NCI-H460 (cell line): ENCODE measurements at places on chromosomes 1 and 21.
A peak's percentile ranks its signal among the peaks of the same experiment; 100 is the strongest.

GRCh38 chr1:34270181-34270580 is 93.5 kb downstream of the C1orf94 start:
- DNase-seq = no peak

DNA sequence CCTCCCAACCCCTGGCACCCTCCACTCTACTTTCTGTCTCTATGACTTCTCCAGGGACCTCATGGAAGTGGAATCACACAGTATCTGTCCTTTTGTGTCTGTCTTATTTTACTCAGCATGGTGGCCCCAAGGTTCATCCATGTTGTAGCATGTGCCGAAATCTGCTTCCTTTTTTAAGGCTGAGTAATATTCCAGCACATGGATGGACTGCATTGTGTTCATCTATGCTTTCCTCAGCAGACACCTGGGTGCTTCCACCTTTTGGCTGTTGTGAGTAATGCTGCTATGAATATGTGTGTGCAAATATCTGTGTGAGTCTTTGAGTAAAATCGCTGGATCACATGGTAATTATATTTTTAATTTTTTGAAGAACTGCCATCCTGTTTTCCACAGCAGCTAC is 1.6 kb upstream of the PFKL start:
- DNase-seq = no peak

DNA sequence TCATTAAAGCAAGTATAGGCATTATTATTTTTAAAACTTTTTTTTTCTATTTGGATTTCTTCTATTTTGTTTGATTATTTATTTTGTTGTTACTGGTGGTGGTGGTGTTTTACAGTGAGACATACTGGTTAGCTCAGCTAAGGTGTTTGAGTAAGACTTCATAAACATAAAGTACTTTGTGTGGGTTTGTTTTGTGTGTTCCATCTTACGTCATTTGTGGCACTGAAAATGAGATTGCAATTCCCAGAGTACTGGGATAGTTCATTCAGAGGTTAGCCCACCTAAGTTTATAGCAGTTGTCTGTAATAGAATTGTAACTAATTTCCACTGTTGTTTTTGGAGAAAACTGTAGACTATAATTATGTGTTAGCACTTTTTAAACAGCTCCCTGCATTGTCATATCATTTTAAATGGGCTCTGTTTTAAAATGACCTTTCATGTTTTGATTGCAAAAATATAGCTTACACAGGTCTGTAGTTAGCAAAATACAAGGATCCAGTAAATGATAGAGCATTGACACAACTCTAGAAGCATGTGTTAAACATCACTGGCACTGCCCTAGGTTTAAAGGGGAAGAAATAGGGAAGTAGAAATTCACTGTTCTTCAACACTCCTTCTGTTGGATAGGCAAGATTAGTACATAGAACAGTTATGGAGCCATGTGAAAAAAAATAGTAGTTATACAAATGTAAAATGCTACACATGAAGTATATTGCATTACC is 171.7 kb downstream of the NFIA start:
- no peak for DNase-seq

- no peak for DNase-seq
Observed at GRCh38 chr1:13702425-13703127, 2.6 kb downstream of the PRDM2 start.

GRCh38 chr1:71039661-71040262 is 7.9 kb downstream of the PTGER3 start:
- DNase-seq = no peak

GRCh38 chr1:237953238-237953637 is 62.5 kb upstream of the ZP4 start:
- DNase-seq = peak; percentile 7

DNA sequence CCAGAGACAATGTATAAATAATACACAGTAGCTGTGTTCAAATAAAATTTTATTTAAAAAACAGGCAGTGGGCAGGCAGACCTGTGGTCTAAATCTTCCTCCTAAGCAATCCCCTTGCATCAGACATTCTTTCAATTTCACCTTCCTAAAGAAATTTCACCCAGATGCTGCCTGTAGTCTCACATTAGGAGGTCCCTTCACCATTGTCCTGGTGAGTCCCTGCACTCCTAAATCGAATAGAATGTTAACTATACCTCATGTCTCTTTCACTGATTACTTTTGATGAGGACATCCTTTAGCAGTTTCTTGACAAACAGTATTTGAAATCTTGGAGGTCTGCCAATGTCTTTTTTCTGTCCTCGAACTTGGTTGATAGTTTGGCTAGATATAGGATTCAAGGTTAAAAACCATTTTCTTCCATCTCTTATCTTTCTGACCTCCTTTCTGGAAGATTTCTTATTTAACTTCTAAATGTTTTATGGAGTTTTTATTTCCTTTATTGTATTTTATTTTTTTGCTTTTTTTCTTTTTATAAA is 77.5 kb downstream of the LPGAT1 start:
- no peak for DNase-seq

- no peak for DNase-seq
Observed at GRCh38 chr1:70277875-70278274, 56.7 kb downstream of the SRSF11 start.

- no peak for DNase-seq
Observed at GRCh38 chr1:55259911-55260609, 44.9 kb upstream of the USP24 start.

- no peak for DNase-seq
Observed at GRCh38 chr1:154883919-154884868, 14.1 kb upstream of the KCNN3 start.
